ENCODE measurements at places on chromosomes 11 and 22.

DNA sequence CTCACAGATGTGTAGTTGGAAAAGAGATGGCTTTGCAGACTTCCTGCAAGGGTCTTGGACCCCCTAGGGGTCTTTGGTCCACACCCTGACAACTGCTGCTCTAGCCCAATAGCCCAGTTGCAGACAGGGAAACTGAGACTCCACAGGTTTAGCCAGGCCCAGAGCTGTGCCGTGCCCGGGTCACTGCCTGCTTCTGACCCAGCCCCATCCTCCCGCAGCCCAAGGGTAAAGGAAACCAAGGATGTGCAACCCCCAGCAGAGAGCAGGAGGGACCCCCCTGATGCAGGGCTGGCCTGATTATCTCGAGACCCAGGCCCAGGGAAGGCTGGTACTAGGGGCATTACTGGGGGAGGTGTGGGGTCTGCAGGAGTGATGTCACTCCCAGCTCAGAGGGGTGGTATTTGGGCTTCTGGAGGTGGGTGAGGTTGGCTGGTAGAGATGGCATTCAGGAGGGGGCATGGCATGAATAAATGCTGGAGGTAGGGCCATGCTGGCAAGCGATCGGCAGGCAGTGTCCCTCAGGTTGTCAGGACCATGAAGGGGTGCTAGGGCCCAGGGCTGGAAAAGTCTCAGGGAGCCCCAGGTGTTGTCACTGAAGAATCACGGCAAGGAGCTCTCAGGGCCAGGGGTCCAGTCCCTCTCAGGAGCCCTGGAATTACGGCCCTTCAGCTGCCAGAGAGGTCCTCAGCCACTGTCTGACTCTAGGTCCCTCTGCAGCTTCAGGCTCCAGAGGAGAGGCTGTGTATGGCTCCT lies 21.1 kb downstream of the MYO7A start:
- no peak for DNase-seq

DNA sequence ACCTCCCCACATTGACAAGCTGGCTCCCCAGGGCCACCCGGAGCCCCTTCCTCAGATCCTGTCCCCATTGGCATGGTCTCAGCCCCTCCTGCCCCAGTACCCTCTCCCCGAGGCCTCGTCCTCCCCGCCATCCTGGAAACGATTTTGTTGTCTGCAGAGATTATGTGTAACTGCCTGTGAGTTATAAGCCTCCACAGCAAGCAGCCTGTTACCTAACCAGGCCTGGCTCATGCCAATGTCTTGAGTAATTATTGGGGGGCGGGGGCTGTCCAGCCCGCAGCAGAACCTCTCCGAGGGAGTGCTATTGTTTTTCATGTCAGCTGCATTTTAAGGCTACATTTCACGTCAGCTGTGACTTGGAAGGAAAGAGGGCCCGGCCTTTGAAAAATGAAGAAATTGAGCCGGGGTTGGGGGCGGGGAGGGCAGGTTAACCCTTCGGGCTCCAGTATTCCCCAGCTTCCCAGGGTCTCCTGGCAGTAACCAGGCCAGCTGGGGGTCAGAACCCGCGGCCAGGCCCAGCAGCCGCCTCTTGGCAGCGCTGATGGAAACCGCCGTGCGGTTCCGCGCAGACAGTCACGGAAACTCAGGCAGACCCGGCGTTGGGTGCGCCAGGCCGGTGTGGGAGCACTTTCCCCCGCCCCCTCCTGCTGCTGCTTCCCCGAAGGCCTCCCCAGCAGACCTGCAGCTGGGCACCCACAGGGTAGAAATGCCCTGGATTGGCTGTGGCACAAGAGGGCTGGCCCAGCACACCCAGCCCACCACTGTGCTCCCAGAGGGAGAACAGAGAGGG lies 59.5 kb downstream of the CDKN1C start:
- DNase-seq: no peak

DNA sequence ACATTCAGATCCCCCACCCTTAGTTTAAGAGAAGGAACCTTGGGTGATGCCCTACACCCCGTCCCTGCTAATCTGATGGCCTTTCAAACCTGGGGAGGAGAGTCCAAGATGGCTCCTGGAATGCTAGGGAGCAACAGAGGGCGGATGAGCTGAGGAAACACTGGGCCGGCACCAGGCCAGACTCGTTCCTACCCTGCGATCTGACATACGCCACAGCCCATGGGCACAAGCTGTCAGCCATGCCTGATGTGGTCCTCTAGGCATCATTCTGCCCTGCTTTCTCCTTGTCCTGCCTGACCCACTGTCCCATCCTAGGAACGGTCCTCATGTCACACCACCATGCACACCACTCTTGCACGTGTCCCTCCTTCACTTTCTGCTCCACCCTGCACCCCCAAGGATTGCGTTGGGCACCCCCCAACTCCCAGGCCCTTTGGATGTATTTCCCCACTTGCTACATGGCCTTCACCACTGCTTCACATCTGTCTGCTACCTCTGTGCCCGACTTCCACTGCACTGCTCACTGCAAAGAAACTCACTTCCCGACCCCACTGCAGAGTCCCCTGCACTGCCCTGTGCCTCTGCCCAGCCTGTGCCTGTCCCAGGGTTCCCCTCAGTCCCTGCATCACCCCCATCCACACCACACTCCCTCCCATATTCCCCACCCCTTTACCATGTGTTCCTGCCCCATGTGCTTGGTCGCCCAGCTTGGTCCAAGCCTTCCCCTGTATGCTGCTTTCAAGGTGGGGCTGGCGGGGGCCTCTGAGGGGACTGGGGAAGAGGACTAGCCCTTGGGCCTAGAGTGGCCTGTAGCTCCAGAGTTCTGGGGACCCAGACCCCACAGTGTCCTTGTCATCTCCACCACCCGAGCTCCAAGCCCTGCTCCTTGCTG lies 29.2 kb downstream of the USP35 start:
- no peak for DNase-seq

GRCh38 chr11:69508974-69509373 lies 27.5 kb downstream of the LINC01488 start:
- DNase-seq: no peak

GRCh38 chr11:134393638-134394037 lies 18.4 kb downstream of the B3GAT1 start:
- DNase-seq: no peak

DNA sequence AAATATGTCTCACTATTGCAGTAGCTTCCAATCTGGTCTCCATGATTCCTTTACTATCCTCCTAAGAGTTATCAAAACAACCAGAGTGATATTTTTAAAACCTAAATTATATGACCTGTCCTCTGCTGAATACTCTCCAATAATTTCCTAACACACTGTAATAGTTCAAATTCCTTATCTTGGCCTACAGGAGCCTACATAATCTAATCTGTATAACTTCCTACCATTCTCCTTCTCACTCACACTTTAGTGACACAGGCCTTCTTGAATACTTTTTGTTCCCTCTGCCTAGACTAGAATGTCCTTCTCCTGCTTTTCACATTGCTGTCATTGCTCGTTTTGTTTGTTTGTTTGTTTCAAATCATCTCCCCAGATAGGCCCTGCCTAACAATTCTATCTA lies 9.4 kb downstream of the FHIP1B start:
- no peak for DNase-seq

- no peak for DNase-seq
These were observed 19.8 kb upstream of the PPP2R1B start for GRCh38 chr11:111785886-111786412.

DNA sequence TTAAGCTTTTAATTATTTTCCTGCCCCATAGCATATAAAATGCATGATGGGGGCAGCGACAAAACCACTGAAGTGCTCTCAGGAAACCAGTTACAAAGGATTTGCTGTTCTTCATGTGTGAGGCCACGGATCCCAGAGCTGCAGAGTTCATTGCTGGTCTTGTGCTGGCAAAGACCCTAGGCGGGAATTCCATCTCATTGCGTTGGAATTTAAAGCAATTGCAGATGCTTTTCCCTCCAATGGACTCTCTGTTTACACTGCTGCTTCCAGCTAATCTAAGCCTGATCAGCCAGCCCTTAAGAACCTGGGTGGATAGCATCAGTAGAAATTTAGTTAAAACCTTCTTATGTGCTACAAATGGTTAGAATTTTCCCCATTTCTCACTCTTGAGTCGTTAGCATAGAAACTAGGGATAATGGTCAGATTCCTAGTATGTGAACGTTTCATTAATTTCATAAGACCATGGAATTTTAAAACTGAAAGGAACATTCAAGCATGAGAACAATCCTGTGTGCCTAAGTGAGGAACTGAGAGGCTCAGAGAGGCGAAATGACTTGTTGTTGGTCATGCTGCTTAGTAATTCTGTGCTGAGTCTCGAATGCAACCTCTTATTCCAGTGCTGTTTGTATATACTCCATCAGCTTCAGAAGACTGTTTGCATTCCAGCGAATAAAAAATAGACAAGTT lies 36.1 kb upstream of the ADSL start:
- DNase-seq: no peak

GRCh38 chr11:59183771-59184170 lies 11.8 kb downstream of the DTX4 start:
- DNase-seq: no peak

Measured in stimulated activated CD8-positive, alpha-beta memory T cell treated with anti-CD3 and anti-CD28 coated beads, Interleukin-4, amount 100 ng/mL, for 1 hour (primary cell).